ENCODE measurements at places on chromosomes 4 and X. TPM values are rescaled to one million over a fixed set of nuclear protein-coding genes. Genes with fewer than 3 reads are reported as not detected.

ANKRD50 gene
- 38.4 TPM for total RNA-seq

GRCh38 chr4:26609391-26609790 lies 25.5 kb downstream of the TBC1D19 start:
- no peak for DNase-seq

DNA sequence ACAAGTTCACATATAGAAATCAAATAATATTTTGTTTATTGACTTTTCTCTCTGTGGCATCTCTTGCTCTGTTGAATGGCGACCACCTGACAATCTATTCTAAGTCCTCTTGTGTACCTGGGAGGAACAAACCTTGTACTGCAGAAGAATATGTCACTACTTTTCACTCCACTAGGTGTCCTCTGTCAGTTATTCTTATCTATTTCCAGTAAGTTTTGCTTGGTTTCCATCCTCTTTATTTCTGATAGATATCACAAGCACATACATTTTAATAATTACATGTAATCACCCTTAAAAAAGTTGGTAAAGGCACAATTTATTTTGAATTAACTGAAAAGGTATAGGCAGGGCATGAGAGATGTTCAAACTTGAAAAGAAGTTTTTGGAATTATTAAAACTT lies 238.4 kb downstream of the SNCA start:
- no peak for DNase-seq

DNA sequence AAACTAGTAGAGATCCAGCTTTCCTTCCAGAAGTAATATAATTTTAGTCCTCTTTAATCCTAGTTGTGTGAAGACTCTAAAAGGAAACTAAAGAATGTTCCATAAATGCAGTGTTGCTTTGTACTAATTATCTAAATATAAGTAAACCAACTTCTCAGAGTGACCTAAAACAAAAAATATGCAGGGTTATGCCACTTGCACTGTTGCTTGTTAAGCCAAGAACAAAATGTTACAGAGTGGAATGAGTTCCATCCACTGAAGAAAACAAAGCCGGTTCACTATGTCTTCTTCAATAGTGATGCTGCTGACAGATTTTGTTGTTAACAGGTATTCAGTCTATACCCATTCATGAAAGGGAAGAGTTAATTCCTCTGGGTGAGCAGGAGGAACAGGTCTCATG lies 252.0 kb upstream of the DIAPH2 start:
- DNase-seq: no peak

MAOB gene
- 18.9 TPM for total RNA-seq

DNA sequence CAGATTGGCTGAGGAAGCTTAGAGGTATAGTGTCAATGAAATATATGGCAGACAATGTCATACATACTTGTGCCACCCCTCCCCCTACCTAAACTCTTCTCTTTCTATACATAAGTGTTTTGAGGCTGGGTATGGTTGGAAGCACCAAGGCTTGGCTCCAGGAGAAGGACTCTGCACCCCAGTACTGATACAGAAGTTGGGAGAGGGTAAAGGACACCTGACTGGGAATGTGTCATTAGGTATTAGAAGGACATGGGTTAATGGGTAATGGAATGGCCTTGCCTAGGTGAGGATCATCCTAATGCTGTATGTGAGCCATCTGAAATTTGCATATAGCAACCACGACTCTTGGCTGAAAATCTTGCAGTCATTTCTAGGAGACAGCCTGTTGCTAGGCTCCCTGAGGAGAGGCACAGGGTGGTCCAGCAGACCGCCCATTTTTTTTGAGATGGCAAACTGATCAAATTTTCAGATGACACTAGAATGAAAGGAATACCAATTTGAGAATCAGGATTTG lies 26.8 kb upstream of the AP1S2 start:
- DNase-seq: no peak

NOX1 gene
- total RNA-seq: not detected

DNA sequence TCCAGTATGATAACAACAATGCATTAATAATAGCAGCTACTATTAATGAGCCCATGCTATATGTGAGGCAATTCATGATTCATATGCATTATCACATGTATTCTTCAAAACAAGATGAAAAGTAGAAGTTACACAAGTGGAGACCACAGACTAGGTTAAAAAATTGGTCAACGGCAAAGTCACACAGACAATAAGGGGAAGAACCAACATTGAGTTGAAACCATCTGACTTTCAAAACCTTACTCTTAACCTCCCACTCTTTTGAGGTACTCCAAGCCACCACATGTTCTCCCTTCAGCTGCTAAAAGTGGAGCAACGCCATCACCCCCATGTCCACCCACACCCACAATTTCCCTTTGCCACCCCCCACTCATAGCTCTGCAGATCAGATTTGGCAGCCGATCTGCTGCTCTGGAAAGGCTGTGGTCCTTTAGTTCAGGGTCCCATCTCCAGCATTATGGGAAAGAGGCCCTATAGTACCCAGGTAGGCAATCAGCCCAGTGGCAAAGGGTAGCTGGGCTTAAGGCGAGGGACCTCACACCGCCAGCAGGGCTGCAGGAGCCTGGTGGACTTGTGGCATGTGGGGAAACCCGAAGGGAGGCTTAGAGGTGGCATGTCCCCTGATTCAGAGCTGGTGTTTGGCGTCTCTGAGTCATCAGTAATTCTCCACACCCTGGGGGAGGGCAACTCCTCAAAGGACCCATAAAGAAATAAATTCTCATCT lies 33.5 kb upstream of the CYBB start:
- DNase-seq: no peak

DNA sequence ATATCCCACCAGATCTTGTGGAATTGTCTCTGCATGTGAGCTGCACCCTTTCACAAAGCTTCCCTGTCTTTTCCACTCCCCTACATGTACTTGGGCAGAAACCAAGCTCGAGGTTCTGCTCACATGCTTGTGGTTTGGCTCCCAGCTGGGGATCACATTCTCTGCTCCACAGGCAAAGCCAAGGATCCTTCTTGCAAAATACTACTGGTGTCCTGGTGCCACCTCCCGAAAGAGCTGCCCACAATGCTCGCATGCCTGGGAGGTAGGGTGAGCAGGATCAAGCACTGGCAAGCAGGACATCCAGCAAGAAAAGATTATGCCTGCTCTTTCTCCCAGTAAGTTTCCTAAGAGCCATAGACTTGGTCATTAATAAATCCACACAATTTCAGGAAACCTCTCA lies 45.1 kb upstream of the PPARGC1A start:
- DNase-seq: peak; percentile 83

DNA sequence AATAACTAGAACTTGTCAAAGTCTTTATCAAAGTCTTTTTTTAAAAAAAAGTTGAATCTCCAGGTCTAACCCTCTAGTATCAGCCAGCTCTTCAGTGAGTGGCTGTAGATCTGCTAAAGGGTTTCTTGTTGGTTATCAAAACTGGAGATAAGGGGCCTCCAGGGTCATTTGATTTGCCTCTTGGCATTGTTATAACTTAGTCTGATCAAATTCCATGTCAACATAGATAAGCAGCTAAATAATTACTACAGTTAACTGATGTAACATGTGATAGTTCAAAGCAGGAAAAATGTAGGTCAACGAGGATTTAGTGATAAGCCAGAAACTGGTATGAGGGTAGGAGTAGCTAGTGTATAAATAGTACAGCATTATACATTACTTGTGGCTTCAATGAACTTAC lies 465.1 kb downstream of the PDHA2 start:
- DNase-seq: no peak

- DNase-seq: no peak
Observed at GRCh38 chrX:132791714-132792113, 166.7 kb downstream of the HS6ST2 start.

DNA sequence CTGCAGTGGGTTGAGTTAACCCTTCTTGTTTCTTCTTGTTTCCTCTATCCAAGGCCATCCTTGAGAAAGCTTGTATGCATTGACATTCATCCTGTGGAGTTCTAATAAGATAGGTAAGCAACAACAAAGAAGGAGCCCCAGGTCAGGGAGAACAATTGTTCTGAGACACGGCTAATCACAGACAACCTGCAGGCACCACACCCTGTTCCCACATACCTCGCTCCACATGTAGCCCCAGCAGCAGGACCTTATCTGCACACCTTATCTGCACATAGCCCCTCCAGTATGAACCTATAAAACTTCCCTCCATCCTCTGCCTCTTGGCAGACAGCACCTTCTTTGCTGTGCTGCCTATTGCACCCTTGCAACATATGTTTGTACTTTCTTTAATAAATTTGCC lies 129.1 kb downstream of the MSL3 start:
- DNase-seq: no peak
